ENCODE measurements at places on chromosomes 2 and 18.

DNA sequence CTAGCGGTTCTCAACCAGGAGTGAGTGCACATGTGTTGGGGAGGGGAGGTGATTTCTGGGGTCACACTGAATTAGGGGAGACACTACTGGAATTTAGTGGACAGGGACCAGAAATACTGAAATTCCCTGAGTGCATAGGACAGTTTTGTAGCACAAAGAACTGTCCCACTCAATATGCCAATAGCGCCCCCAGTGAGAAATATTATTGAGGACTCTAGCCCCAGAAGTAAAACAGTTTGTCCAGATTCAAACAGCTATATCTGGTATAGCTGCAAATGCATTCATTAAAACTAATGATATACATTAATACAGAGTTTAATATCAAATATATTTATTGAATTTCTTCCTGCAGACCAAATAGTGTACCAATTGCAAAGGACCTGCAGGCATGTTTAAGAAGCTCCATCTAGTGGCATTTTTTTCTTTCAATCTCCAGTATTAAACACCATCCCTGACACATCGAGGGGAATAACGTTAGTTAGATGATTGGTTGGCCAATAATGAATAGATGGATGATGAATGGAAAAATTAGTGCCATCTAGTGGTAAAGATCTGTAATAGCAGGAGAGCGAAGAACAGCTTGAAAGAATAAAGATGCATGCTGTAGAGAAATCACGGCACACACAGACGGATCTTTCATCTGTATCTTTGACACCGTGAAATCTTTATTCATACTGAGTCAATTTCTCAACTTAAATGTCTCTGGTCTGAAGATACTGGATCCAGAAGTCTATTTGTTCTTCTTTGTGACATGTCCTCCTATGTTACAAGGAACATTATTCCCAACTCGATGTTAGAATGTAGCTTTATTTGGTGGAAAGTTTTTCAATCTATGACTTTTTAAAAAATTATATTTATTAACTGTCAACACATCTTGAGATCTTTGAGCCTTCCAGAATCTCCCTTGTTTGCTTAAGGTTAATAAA lies 62.5 kb downstream of the DHRS9 start:
- DNase-seq: no peak

- DNase-seq: no peak
Measured at GRCh38 chr2:20170704-20171250, 54.2 kb downstream of the SDC1 start.

GRCh38 chr18:46601141-46601805 lies 55.7 kb downstream of the LOXHD1 start:
- DNase-seq: no peak

DNA sequence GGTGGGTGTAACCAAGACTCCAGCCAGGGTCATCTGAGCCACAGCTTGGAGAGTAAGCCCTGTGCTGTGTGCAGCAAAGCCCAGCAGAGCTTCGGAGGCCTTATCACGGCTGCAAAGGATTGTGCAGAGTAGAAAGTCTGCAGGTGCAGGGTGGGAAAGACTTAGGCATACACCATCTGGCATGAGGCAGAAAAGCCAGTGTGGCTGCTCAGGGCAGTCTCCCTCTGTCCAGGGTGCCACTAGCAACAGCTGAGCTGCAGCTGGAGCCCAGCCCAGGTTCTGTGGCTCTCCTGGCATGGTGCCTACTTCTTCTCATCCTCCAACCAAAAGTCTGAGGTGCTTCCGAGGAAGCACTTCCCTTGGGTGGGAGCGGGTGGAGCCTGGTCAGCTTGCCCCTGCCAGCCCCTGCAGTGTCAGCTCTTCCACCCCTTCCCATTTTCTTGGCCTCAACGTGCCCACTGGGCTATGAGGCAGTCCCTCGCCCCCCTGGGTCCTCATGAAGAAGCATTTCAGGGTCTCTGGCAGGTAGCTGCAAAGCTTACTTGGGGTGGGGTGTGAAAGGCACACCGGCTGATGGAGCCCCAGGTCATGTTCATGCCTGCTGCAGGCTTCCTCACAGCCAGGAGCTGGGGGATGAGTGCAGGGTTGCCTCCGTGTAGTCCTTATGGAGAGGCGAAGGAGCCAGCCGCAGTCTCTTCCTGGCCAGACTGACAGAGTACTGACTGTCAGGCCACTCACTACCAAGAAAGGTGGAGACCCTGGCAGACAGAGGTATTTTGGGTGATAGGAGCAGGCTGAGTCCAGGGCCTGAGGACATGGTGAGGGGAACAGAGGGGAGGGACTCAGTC lies 4.8 kb downstream of the AMER3 start:
- DNase-seq: no peak

DNA sequence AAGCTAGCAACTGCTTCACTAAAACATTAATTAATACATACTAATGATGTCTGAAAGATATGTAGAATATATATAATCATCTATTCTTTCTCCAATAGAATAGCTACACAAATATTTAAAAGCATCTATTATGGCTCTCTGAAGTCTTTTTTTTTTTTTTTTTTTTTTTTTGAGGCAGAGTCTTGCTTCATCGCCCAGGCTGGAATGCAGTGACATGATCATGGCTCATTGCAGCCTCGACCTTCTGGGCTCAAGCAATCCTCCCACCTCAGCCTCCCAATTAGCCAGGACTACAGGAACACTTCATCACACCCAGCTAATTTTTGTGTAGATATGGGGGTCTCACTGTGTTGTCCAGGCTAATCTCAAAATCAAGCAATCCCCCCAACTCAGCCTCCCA lies 120.4 kb upstream of the KYNU start:
- no peak for DNase-seq

- no peak for DNase-seq
Measured at GRCh38 chr2:12731701-12732280, 15.1 kb downstream of the TRIB2 start.

GRCh38 chr2:46704593-46704992 lies 211.0 kb downstream of the MCFD2 start:
- DNase-seq: no peak

- DNase-seq: peak; percentile 98
Measured at GRCh38 chr18:6729247-6730091, at the start of gene ARHGAP28. Gene ARHGAP28 (plus strand): TSS chr18:6729716. CDS start chr18:6729822, 106 bp downstream.

DNA sequence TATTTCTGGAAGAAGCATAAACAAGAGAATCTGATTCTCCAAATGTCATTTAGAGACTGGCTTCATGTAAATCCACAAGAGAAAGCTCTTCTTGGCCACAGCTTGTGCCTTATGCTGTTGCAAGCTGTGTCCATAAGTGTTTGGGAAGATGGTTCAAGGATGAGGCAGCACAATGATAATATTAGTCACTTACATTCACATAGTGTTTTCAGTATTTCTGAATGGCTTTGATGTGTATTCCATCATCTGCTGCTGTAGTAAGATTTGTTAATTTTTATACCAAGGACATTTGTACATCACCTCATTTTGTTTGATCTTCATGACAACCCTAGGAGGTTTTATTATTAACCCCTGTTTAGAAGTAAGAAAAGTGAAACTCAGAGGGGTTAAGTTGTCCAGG lies 29.9 kb downstream of the CREG2 start:
- DNase-seq: no peak

- no peak for DNase-seq
Measured at GRCh38 chr2:19898592-19899329, 3.0 kb downstream of the TTC32 start.

DNA sequence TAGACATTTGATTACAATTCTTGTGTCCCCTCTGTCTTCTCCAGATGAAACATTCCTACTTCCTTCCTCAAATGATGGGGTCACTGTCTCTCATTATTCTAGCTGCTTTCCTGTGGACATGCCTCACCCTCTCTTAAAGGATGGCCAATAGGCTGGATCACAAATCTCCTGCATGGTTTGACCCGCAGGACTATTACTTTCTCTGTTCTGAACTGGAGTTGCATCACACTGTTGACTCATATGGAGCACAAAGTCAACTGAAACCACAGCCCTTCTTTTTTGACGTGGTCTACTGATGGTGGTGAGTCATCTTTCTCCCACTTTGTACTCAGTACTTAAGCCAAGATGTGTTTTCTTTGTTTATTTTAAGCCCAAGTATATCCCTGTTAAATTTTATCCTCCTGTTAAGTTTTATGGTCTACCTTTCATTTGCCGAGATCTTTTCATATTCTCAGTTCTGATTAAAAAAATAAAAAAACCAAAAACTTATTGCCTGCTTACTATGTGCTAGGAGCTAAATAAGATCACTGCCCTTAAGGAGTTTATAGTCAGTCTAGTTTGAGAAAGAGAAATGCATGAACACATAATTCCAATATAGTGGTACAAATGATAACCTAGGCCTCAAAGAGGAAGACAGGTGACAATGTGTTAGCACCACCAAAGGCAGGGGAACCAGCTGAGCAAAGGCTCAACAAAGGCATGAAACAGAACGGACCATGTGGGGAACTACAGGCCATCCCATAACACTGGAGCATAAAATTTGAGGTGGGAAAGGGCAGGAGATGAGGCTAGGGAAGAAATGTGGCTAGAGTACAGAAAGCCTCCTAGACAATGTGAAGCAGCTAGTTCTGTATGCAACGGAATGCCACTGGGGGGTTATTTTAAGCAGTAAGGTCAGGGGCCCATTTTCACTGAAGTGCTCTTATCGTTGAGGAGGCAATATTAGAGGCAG lies 67.6 kb upstream of the ZFP36L2 start:
- peak; percentile 69 for DNase-seq

GRCh38 chr2:97754690-97755346 lies 41.4 kb downstream of the ZAP70 start:
- no peak for DNase-seq

DNA sequence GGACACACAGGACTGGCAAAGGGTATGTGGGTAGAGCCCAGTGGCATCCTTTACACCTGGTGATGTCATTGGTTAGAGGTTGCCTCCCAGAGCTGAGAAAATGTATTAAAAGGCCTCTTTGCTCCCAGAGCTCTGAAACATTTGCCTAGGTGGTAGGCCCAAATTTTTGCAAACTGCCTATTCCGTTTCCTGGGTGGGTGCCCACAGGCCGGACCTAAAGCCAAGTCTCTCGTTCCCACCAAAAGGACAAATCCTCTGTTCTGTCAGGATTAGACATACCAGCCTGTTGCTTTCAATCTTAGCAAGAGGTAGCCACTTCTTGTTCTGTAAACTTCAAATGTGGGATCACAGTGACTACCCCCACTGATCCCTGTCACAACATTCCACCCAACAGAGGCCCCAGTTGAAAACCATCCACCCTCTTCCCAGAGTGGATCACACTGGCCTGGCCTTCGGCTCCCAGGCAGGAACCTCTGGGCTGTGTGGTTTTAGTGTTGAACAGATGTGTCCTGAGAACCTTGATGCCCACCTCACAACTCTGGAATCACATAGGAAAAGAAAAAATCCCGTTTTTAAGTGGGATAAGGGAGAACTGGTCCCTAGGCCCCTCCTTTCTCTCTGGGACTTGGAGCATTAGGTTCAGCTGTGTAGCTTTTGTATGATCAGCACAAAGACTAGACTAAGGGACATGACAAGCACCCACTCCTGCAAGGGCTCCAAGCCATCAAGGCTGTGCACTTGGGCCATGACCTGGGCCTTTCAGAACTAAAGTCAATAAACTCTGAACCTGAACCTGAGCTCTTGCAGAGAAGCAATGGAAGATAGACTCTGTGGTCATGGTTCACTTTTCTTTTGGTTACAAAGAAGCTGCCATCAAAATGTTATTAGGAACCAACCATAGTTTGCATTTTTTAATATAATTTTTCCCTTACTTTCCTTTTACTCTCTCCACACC lies 211.3 kb downstream of the CYP26B1 start:
- no peak for DNase-seq

DNA sequence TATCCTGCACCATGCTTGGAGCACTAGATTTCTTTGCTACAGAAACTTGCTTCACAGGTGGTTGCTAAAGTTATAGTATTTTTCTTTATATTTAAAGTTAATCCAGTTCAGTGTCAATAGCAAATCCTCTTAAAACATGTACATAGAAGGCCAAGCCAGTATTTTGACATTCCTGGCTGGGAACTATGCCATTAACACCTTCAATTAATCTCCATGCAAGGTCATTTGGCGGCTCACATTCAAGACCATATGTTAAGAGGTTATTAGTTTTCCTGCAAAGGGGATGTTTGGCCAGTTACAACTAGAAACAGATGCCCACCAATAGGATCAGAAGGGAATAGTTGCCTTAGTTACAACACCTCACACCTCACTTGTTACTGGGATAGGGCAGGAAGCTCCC lies 261.3 kb upstream of the MEIS1 start:
- DNase-seq: no peak

GRCh38 chr2:96320728-96321622 lies 4.1 kb upstream of the ITPRIPL1 start:
- no peak for DNase-seq

GRCh38 chr2:54122939-54123338 lies 7.5 kb downstream of the ACYP2 start:
- DNase-seq: no peak

- no peak for DNase-seq
Measured at GRCh38 chr2:50649626-50650402, 382.1 kb downstream of the NRXN1 start.

DNA sequence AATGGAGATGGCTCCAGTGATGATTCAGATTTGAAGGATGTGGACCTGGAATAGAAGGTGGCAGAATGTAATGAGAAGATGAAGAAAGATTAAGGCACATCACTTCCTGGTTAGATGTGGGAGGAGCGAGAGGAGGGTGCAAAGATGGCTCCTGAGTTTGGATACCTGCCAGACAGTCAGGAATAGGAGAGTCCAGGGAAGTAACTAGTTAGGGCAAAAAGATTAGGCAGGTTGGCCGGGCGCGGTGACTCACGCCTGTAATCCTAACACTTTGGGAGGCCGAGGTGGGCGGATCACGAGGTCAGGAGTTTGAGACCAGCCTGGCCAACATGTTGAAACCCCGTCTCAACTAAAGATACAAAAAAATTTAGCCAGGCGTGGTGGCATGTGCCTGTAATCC lies 5.6 kb downstream of the C2orf74 start:
- no peak for DNase-seq

- no peak for DNase-seq
Measured at GRCh38 chr2:142180820-142181533, 50.2 kb upstream of the LRP1B start.

- no peak for DNase-seq
Measured at GRCh38 chr2:83113953-83114352, 1345.1 kb downstream of the SUCLG1 start.

GRCh38 chr2:165610591-165611029 lies 141.1 kb downstream of the CSRNP3 start:
- DNase-seq: no peak

- peak; percentile 53 for DNase-seq
Measured at GRCh38 chr18:46060359-46060841, 11.7 kb downstream of the PSTPIP2 start.
